ENCODE measurements at places on chromosomes 2 and 18.

GRCh38 chr18:8658858-8659485, 46.4 kb upstream of the MTCL1 start:
- no peak for DNase-seq

GRCh38 chr2:174614261-174614660, 16.7 kb upstream of the WIPF1 start:
- DNase-seq, result no peak

GRCh38 chr2:188293601-188294351, 2.1 kb downstream of the GULP1 start:
- DNase-seq, result no peak

DNA sequence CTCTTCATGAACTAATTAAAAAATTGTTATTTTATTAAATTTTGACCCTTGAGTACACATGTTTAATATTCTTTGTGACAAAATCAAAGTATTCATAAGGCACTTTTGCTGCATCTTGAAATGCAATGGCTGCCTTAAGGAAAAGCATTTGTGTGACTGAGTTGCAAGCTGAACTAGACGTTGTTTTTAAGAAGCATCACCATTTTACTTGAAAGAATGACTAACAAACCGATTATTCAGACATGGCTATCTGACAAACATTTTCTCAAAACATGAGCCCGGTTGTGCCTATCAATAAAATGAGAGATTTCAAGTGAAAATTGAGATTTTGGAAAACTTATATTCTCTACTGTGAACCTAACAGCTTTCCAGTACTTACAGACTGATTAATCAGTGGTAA, 2.8 kb downstream of the GCFC2 start:
- no peak for DNase-seq

- no peak for DNase-seq
Observed at GRCh38 chr2:130823886-130824491, 12.7 kb upstream of the ARHGEF4 start.
